ENCODE measurements at places on chromosomes 4 and X. TPM values are rescaled to one million over a fixed set of nuclear protein-coding genes. Genes with fewer than 3 reads are reported as not detected.

The KCND1 gene
- total RNA-seq = 0.79 TPM

The NOP14 gene
- 18.5 TPM for total RNA-seq

The MAOB gene
- 0.23 TPM for total RNA-seq

The ETDB gene
- not detected for total RNA-seq

The BST1 gene
- total RNA-seq = 49.0 TPM

The CLNK gene
- total RNA-seq = not detected

The TIGD4 gene
- total RNA-seq = 0.17 TPM

Data from dermis blood vessel endothelial cell (primary cell).